ENCODE measurements at places on chromosomes 6 and 20.

- DNase-seq: no peak
Measured at GRCh38 chr6:68468244-68468884, 166.7 kb upstream of the ADGRB3 start.

- DNase-seq: no peak
Measured at GRCh38 chr6:35160642-35161041, 19.5 kb upstream of the TCP11 start.

- DNase-seq: no peak
Measured at GRCh38 chr6:108655806-108656651, 95.3 kb downstream of the FOXO3 start.

DNA sequence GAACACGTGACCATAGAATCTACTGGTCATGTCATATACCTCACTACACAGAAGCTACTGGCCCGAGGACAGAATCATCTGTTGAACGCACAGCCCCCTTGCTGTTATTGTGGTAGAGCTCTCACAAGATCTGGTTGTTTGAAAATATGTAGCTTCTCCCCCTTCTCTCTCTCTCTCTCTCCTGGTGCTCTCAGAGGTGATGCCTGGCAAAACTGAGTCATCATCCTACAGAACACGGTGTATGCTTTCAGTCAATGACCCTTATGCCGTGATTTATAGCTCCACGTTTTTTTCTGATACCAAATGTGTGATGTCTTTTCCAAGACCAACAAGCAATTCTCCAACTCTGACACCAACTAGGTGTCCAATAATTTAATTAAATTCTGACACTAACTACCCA, 13.0 kb upstream of the RBM24 start:
- no peak for DNase-seq

GRCh38 chr6:9316831-9317230, 881.5 kb upstream of the SLC35B3 start:
- no peak for DNase-seq

GRCh38 chr6:169489563-169490245, 212.1 kb downstream of the WDR27 start:
- no peak for DNase-seq

DNA sequence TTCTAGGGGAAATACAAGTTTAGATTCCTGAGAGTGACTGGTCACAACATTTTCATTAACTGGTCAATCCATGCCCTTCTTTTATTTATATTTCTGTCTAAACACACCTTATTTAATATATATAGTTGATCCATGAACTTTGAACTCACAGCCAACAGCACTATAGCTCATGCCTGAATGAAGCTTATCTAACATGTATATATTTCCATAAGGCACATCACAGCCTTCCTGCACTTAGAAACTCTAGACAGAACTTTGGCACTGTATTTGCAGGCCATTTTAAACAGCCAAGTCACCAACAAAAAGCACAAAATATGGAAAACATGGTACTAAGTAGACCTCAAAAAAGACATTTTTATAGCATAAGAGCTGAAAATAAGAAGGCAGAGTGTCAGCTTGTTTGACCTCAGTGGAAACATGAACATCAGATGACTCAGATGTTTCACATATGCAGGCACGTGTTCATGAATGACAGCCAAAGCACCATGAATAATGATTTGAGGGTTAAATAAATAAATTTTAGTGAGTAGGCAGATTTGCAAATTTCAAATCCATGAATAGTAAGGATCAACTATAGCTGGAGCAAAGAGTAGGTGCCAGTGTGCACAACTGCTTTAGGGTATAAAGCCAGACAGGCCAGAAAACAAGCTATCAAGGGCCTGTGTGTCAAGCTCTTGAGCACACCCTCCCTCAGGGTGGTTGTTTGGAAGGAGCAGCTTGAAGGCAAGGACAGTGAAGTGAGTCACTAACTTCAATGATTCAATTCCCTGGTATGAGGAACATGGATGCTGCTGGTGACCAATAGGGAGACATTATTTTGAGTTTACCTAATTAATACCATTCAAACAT, 88.9 kb upstream of the NT5E start:
- no peak for DNase-seq

DNA sequence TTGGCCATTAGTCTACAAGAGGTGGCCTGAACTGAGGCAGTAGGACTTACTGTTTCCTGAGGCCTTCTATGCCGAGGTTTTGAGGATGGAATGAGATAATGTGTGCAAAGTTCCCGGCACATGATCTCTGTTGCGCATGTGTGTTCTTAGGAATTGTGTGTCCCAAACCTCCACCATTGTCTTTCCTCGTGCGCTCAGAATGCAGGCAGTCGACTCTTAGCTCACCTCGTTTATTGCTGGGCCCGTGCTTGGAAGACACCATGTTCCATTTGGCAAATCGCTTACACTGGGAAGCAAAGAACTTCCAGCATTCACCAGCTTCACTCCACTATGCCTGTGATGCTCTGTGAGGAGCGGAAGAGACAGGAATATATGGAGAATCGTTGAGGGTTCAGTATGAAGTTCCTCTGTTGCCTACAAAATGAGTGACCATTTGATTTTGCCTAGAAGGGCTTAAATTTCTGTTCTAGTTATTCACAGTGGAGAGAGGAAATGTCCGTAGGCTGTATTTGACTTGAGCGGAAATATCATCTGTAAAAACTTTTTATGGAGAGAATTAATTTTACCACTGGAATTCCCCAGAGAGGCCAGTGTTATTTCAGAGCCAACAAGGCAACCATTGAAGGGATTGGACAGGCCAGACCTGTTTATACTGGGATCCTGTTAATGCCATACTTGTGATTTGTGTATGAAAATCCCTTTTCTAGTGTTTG, 75.7 kb upstream of the CLDN20 start:
- DNase-seq: no peak

Measured in central memory CD4-positive, alpha-beta T cell (primary cell).